ENCODE measurements at places on chromosomes 7 and 10.

- no peak for DNase-seq
These were observed 39.2 kb upstream of the DMTF1 start for GRCh38 chr7:87113077-87113476.

GRCh38 chr7:85641331-85641730 lies 454.5 kb upstream of the SEMA3D start:
- no peak for DNase-seq

GRCh38 chr10:62433181-62433692 lies 59.1 kb downstream of the ZNF365 start:
- no peak for DNase-seq

DNA sequence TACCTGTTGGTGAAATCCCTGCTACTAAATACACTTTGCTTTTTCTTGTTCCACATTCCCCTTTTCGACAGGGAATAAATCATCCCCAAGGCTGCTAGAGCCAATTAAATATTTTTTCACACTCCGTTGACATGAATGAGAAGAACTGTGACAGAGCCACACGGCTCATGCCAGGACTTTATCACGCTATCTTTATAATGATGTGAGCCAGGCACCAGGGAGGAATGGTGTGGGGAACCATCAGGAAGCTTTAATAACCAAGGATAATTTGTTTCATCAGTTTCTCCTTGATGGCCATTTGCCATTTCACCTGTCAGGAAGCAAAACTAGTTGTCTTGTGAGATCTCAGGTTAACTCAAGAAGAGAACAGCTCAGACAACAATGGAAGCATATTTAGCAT lies 193.0 kb upstream of the C7orf33 start:
- no peak for DNase-seq

DNA sequence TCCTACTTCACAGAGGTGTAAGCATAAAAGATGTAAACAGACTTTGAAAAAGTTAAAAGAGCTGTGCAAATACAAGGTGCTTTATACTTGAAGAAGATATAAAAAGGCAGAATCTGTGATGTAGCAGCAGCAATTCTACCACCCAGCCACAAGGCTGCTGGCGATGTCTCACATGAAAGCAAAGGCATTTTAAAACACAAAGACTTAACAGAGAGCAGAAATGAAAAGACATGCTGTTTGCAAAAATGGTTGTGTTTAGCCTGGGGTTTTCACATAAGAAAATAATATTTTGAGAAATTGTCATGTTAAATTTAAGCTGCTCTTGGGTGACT lies 85.5 kb upstream of the ZNF800 start:
- no peak for DNase-seq

DNA sequence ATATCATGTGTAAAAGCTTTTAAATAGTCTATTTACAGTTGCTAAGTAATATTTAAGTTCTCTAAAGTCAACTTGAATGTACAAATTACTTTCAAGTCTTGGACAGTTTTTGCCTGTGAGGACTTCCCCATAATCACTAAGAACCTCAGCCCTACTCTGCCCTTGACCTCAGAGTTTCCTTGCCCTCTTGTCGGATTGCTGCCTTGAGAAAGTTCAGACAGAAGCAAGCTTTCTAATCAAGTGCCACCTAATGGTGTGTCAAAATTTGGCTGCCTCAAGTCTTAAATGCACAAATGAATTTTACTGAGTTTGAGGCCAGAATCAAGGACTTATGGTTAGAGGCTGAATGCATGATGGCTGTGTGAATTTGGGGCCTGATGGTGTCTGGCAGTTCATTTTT lies 88.3 kb upstream of the KAT6B start:
- no peak for DNase-seq

GRCh38 chr10:122733931-122734665 lies 34.5 kb upstream of the C10orf120 start:
- no peak for DNase-seq

- no peak for DNase-seq
These were observed 225.8 kb upstream of the FAM3C start for GRCh38 chr7:121621937-121622336.

GRCh38 chr7:7821517-7821916 lies 103.1 kb upstream of the RPA3 start:
- DNase-seq, result no peak

DNA sequence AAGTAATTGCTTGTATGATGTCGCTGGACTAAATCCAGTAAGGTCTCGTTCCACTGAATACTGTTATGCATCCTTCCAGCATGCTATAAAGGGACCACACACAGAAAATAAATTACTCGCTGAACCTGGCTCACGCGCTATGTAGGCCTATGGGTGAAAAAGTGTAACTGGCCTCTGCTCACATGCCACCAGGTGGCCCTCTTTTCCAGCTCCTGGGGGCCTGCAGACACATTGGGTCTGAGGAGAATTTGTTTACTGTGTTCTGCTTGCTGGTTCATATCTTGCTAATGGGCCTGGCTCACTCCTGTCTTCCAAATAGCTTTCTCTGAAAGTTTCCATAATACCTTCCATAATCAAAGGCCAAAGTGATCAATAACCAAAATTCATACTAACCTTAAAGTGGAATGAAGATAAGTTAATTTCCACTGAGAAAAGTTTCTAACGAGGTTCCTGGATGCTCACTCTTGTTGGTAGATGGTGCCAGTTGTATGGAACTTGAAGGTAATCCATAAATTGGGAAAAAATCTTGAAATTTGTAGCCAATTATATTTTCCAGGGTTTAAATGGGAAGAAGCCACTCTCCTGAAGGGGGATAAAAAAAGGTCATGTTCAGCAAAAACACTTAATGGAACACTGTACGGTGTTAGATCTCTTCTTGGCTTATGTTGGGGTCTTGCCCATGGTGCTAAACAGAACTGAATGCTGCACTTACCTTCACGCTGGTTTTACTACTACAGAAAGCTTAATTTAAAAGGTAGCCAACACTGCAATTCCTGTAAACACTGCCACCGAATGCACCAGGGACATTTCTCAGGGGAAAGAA lies 27.0 kb upstream of the ZPBP start:
- DNase-seq, result no peak

DNA sequence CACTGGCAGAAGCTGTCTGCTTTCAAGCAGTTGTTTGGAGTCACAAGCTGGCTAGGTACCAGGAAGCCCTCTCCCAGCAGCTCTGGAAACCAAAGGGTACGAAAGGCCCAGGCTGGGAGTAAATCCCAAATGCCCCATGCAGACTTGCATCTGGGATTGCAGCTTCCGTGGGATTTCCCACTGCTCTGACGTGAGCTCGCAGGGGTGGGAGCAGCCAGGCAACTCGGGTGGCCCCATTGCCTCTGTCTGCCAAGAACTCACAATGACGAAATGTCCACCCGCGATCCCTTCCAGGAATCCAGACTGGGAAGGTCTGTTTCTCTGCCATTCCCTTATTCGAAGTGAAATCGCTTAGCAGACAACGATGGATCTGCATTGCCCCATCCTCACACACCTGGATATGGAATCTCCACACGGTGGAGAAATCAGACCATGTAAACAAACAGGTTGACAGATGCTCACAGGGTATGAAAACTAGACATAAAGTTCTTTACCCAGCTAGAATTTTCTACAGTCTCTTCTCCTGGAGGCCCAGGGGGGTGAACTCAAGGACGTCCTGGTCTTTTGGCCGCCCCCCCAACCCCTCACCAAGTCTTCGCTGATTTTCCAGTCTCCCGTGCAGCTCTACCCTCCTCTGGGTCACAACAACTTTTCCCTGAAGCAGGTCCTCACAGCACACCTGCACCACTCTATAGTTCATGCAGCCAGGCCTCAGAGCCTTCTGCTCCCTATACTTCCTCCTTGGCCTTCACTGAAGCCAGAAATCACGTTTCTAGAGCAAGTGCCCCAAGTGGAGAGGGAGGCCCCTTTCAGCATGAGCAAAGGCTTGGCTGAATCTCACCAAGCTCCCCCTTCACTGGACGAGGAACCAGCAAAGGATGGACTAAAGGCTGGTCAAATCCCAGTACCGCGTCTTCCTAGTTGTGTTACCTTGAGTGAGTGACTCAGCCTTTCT lies 20.0 kb downstream of the SH3PXD2A start:
- DNase-seq, result no peak

DNA sequence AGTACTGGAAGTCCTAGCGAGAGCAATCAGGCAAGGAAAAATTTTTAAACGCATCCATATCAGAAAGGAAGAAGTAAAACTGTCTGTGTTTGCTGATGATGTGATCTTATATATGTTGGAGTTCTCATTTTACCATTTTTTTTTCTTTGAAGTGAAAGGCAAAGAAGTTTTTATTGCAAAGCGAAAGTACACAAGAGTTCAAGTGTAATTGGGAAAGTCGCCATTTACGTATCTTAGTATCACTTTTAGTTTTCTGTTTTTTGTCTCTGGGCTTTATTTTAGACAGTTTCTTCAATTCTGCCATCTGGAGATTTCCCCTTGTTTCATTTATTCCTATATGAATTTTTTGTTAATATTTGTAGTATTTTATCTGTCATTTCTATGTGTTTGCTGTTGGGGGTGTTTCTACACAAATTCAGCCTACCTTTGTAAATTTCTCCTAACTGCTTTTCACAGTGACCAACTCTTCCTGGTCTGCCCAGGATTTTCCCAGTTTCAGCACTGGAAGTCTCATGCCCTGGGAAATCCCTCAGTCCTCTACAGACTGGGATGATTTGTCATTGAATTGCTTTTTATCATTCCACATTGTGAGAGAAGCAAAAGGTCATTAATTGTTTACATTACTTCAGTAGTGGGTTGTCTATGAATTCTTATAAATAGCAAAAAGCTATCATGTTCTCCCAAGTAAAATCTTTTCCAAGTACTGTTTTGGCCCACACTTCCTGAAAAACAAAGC lies 23.2 kb downstream of the BET1 start:
- no peak for DNase-seq

GRCh38 chr7:77837966-77838365 lies 39.4 kb downstream of the PHTF2 start:
- DNase-seq, result no peak

GRCh38 chr10:21285742-21286331 lies 239.6 kb downstream of the SKIDA1 start:
- DNase-seq, result no peak

GRCh38 chr7:27810186-27810585 lies 70.2 kb downstream of the TAX1BP1 start:
- DNase-seq, result no peak

GRCh38 chr7:78037603-78038002 lies 239.0 kb downstream of the PHTF2 start:
- DNase-seq, result no peak

GRCh38 chr10:52213321-52213752 lies 100.7 kb upstream of the DKK1 start:
- DNase-seq, result no peak

DNA sequence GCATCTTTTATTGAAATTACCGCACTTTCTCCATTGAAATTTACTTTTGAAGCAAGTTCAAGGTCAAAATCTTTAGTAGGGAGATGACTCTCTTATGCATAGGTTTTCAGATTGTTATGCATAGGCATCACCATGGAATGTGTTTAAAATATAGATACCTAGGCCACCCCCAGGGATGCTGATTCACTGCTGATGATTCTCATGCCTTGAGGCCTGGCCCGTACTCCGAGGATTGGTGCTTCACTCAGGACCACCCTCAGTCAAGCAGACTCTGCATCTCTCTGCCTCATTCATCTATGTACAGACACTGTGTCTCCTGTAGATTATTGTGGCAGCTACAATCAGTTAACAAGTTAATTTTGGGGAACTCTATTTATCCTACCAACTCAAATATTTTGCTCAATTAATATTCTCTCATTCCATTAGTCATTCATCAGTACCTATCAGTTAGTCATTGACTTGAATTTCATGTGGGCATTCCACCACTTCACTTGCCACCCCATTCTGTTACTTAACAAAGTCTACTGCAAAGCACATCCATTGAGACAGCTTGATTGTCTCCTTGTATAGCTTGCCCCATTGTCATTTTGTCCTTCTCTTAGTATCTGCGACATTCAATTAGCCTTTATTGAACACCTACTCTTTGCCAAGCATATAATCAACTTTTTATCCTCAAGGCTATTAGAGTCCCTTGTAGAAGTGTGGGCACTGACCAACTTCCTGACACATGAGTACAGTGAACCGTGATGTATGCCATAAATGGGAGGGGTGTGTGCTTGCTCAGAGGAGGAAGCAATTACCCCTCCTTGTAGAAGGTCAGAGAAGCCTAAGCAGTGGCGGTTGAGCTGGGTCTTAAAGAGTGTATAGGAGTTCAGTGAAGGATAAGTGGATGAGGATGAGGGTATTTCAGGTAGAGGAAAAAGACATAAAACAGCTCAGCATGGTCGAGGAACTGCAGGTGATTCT lies 255.6 kb upstream of the BMPER start:
- no peak for DNase-seq

DNA sequence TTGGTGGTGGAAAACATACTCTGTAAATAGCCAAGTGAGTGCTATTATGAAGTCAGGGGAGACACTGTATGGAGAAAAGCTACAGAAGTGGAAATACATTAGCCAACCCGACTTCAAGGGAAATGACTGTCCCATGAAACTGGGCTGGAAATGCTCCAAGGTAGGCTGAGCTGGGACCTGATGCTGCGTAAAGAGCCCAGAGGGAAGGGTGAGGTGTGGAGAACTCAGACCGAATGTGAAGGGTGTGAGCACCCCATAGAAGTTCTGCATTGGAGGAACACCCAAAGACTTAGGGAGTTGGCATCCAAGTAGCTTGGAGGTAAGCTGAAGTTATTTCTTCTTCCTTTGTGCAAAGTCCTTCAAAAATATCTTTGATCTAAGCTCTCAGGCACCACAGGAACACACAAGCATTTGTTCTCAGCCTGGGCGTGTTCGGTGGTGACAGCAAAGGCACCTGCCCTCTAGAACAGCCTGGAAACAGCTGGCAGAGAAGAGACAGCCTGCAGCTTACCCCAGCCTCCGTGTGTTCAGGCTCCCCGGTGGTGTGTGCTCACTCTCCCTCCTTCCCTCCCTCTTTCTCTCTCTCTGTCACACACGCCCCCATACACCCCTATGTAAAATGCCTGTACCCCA lies 19.1 kb upstream of the GJD4 start:
- no peak for DNase-seq
